Nucleus accumbens (tissue), 56 donors: ENCODE measurements at places on chromosomes 5 and 9.

DNA sequence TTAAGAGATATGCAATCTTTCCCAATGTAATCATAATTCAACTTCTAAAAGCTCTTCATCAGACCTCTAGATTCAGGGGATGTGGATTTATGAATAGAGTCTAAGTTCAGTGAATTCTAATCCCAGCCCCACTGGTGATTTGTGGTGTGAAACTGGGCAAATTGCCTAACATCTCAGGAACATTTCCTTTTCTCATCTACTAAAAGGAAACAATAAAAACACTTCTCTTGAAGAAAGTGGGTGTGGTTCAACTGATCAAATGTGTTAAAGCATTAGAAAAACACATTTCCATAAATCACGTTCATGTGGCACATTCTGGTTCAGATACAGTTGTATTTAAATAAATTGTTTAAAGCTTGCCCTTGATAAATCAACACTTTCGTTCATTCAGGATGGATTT is 631.7 kb upstream of the CDH6 start:
- DNase-seq, result no peak

GRCh38 chr5:7683753-7684152 is 167.2 kb downstream of the CFAP90 start:
- no peak for DNase-seq

GRCh38 chr5:68482199-68482598 is 266.6 kb downstream of the PIK3R1 start:
- DNase-seq, result no peak

DNA sequence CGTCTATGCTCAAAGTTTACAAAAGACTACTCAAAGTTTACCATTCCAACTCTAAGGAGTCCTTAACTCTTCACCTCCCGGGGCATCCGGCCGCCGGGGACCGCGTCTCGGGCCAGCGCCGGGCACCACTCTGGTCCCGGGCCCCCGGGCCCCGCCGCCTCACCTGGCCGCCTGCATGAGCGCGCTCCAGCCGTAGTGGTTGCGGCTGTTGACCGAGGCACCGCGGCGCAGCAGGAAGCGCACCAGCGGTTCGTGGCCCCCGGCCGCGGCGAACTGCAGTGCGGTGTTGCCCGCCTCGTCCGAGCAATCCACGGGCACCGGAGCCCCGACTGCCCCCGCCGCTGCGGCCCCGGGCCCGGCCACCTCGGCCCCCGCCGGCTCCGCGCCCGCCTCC is 388 bp downstream of the ANKS6 start:
- no peak for DNase-seq

GRCh38 chr5:117776977-117777376 is 1202.4 kb upstream of the SEMA6A start:
- DNase-seq, result no peak

DNA sequence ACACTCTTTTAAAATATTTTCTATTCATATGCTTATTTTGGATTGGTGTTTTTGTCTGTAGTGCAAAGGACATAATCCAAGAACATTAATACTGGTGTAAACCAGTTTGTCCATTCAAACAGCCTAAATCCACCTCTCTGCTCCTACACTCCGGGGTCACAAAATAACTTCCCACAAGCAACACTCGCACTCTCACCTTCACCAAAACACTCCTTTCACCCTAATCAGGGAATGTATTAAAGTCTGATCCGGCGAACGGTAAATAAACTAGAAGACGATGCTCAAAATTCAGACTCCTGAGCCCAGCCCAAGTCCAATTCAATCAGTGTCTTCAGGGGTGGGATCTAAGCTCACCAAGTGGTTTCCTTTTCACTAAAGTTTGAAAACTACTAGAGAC is 649 bp downstream of the AP3B1 start:
- DNase-seq, result no peak

- DNase-seq, result no peak
These were observed 909 bp downstream of the AFF4 start for GRCh38 chr5:132962429-132963021.

GRCh38 chr5:14017904-14018303 is 73.4 kb upstream of the DNAH5 start:
- DNase-seq, result no peak
